ENCODE measurements at places on chromosomes 11 and 22.

- DNase-seq: peak; percentile 24
Observed at GRCh38 chr11:1928470-1928890, 9.0 kb downstream of the TNNT3 start.

GRCh38 chr11:78526497-78527146 is 48.0 kb downstream of the NARS2 start:
- DNase-seq: no peak

DNA sequence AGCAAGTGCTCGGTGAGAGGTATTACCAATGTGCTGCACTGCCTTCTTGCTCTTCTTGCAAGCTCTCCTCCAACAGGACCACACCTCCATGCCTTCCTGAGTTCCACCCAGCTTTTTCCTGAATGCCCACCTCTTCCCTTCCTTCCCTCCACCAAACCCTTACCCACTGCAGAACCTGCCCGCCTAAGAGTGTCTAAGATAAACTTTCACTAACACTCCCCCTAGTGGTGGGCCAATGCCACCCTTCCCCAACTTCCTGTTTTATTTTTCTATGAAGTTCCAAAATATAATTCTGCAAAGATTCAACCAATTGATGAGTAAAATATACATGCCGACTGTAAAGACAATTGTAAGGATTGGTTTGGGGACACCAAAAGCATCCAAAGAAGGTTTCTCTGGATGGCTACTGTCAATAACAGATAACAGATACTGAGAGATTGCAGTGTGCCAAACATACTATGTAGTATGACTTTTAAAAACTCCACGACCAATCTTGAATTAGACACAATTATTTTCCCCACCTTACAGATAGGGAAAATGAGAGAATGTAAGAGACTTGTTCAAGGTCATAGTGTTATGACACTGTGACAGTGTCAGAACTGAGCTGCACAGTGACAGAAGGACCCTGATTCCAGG is 38.6 kb upstream of the BMAL1 start:
- DNase-seq: peak; percentile 12

- no peak for DNase-seq
Observed at GRCh38 chr11:17156283-17156682, 51.5 kb downstream of the PIK3C2A start.

DNA sequence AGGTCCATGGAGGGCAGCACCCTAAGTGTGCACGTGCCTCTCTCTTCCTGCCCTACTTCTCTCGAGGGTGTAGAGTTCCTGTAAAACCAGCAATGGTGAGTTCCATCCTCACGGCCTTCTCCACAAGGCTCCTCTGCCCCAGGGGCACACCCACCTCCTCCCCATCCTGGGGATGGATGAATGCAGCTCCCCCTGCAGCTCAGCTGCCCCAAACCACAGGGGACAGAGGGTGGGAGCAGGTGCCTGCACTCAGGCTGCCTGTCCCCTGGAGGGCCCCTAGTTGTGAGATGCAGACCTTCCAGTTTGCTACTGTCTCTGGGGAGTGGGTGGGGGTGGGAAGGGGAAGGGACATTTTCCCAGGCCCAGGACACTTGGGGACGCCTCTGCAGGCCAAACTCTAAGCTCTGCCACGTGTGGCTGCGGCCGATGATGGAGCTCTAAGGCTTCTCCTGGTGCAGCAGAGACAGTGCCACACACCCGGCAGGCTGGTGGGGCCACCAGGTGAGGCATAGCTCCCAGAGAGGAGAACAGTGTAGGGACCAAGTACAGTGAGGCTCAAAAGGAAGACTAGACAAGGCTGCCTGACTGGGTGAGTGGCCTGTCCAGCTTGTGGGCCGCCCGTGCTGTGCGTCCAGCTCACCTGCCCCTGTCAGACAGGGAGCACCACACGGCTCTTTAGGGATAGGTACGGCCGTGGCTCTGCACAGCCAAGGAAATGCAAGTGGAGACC is 540.9 kb downstream of the TBC1D22A start:
- DNase-seq: no peak

- DNase-seq: no peak
Observed at GRCh38 chr11:528166-528814, 7.1 kb downstream of the HRAS start.

DNA sequence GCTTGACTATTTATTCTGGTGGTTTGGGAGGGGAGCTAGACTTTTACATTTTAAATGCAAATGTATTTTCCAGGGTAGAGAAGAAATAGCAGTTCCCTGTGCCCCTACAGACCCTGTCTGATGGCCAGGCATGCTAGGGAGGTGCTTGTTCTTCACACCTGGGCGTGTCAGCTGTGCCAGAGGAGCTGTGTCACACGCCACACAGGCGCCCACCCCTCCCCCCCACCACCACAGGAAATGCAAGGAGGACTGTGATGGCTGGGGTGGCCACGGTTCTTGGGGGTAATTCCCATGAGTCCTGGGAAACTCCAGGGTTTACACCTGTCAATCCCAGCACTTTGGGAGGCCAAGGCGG is 82.2 kb downstream of the FLI1 start:
- DNase-seq: peak; percentile 29

DNA sequence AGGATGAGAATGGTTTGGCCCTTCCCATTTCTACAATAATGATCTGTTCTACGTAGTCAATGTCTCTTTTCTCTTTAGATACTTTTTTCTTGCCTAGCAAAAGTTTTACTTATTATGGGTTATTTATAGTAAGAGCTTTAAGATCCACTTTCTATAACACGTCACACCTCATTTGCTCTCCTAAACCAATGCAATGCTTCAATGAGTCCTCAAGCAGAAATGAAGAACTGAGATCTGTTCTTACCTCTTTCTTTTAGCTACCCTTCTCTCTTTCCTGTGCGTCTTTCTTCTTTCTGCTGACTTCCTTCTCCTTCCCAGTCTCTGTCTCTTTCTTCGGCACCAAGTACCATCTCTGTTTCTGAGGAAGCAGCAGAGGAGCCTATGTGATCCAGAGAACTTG is 61.8 kb downstream of the SNX19 start:
- no peak for DNase-seq

DNA sequence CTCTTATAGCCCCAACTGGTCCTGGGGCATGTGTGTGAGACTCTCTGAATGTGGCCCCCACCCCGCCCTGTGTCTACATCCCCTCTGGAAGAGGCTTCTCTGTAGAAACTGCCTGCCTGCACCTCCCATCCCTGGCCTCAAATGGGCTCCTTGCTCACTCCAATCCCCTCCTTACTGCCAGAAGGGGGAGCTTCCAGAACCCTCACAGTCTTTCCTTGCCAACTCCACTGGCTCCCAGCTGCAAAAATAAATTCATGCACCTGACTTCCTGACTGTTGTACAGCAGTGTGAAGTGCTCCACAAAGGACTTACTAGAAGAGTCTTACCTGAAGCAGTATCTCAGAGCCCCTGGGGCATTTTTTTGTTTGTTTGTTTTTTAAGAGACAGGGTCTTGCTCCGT is 15.2 kb upstream of the SERPIND1 start:
- no peak for DNase-seq

- no peak for DNase-seq
Observed at GRCh38 chr11:87258171-87258833, 220.6 kb downstream of the TMEM135 start.

DNA sequence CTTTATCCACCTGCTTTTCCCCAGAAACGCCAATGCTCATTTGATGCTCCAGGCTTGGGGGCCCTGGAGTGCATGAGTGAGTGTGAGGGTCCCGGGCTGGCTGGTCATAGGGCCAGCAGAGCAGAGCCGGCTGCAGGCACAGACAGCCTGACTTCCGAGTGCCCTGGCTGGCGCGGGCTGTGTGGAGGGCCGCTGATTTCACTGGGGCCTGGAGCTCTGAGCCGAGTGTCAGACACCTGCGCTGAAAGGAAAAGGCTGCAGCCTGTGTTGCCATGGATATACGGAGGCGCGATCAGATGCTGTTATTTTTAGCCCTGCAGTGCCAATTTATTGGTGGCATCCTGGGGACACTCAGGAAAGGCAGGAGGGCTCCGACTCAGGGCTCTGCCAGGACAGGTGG is 87.6 kb downstream of the ST3GAL4 start:
- DNase-seq: no peak

DNA sequence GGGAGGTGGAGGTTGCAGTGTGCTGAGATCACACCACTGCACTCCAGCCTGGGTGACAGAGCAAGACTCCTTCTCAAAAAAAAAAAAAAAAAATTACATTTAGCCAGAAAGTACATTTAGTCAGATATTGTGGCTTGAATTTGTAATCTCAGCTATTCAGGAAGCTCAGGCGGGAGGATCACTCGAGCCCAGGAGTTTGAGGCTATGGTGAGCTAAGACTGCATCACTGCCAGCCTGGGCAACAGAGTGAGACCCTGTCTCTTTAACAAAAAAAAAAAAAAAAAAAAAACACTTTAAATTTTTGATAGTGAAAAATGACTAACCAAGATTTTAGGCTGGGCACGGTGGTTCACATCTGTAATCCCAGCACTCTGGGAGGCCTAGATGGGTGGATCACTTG is 27.3 kb downstream of the MRTFA start:
- no peak for DNase-seq

- DNase-seq: no peak
Observed at GRCh38 chr11:15258433-15259165, 143.9 kb downstream of the INSC start.

- no peak for DNase-seq
Observed at GRCh38 chr11:63144121-63144520, at the start of gene SLC22A24. TSS of gene SLC22A24 (minus strand) at chr11:63144221. CDS start at chr11:63143779, 442 bp downstream.

GRCh38 chr22:50569041-50569459 is 6.3 kb upstream of the SYCE3 start:
- no peak for DNase-seq

- DNase-seq: no peak
Observed at GRCh38 chr11:27611390-27611789, 88.9 kb downstream of the BDNF start.

GRCh38 chr11:2565447-2566222 is 120.8 kb downstream of the KCNQ1 start:
- no peak for DNase-seq

- DNase-seq: no peak
Observed at GRCh38 chr11:123454060-123454651, 24.1 kb downstream of the GRAMD1B start.

DNA sequence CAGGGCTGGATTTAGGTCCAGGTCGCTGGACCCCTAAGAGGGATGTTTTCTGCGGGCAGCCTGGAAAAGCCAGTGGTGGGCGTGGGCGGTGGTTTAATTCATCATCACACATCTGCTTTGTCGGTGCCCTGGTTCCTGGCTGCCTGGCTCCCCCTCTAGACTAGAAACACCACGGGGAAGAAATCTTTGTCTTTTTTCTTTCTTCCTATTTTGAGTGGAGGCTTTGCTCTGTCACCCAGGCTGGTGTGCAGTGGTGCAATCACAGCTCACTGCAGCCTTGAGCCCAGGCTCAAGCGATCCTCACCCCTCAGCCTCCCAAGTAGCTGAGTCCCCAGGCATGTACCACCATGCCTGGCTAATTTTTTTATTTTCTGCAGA is 86.6 kb upstream of the LINC01488 start:
- no peak for DNase-seq

DNA sequence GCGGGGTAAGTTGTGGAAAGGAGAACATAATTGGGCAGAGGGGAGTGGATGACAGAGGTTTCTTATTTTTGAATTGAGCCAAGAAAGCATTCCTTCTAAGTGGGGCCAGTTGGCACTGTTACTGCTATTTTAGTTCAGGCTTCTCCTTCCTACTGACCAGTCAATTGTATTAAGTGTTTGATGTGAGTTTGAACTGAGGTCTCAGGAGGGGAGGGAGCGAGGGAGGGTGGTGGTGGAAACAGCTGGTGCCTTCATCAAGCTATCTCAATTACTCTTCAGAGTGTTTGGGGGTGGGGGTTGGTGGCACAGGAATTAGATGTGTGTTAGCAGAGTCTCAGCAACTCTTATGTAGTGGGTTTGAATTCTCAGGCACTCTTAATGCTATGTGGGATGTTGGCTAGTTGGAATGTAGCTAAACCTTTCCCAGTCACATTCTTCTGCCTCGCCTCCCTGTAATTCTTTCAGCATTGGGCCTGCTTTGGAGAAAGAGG is 14.5 kb downstream of the CTNND1 start:
- no peak for DNase-seq

GRCh38 chr11:78031629-78032028 is 8.6 kb upstream of the KCTD14 start:
- DNase-seq: no peak

DNA sequence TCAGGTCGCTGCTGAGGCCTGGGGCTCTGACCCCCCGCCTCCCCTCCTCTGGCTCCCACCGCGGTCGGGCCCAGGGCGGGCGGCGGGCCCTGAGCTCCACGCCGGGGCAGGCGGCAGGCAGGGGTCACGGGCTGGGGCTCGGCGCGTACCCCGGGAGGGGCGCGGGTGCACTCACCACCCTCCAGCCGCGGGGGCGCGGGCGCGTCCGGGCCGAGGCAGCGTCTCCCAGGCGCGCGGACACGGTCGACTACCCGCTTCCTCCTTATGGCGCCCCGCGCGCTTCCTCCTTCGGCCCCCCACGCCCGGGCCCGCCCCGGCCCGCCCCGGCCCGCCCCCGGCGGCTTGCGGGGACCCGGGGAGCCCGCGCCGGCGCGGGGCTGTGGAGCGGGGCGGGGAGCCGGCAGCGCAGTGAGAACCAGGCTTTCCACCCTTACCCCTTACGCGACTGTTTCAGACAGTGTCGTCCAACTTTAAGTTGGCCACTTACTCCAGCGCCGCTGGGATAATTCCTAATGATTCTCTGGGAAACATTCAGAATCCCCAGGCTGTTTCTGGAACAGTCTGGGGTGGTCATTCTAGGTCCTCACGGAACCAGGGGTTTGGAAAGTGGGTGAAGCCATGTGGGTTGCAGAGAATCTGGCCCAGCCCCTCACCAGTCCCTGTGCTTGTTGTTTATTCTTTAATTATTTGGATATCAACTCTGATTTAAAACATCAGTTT is at the start of gene BID:
TSS of gene BID (minus strand) at position 264 of the 720 bp plus-strand sequence. CDS start 24,353 bp downstream, outside the sequence.
- peak; percentile 62 for DNase-seq

GRCh38 chr11:61632096-61632495 is 48.1 kb upstream of the DAGLA start:
- no peak for DNase-seq

GRCh38 chr11:13429836-13430235 is 33.2 kb downstream of the BTBD10 start:
- DNase-seq: no peak

- no peak for DNase-seq
Observed at GRCh38 chr11:82732348-82732733, 1.3 kb downstream of the FAM181B start.

- no peak for DNase-seq
Observed at GRCh38 chr11:6437993-6438392, 2.8 kb downstream of the HPX start.

DNA sequence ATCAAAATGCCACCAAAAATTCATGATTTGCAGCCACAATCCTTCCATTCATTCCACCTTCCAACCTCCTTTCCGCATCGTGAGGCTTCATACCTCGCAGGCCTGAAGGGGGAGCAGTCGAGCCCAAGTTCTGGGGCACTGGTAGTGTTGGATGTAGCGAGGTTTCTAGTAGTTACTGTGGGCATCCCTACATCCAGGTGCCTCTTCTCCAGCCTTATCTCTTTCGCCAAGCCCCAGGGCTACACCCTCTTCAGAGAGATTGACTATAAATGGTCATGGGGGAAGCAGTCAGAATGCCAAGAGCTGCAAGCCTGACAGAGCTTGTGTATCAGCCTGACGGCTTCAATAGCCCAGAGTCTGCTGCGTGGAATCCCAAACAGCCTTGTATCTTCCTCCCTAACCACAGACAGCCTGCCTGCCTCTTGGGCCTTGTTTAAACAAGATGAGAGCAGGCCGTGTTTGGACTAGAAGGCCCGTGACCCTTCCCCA is 28.9 kb downstream of the CLMP start:
- DNase-seq: no peak

Measured in GM12891 (cell line).